Left hindlimb (tissue), 1 donor: ENCODE measurements at places on chromosomes 16 and 17.

GRCh38 chr17:78200451-78200850 is 13.3 kb downstream of the AFMID start:
- no peak for DNase-seq

- no peak for DNase-seq
These were observed 6.5 kb downstream of the GFAP start for GRCh38 chr17:44908761-44909326.

- no peak for DNase-seq
These were observed 11.7 kb downstream of the GPRC5B start for GRCh38 chr16:19872935-19873334.

GRCh38 chr17:35866341-35866950 is 2.2 kb downstream of the HEATR9 start:
- DNase-seq: no peak

- no peak for DNase-seq
These were observed 3.1 kb downstream of the EFNB3 start for GRCh38 chr17:7707858-7708750.

DNA sequence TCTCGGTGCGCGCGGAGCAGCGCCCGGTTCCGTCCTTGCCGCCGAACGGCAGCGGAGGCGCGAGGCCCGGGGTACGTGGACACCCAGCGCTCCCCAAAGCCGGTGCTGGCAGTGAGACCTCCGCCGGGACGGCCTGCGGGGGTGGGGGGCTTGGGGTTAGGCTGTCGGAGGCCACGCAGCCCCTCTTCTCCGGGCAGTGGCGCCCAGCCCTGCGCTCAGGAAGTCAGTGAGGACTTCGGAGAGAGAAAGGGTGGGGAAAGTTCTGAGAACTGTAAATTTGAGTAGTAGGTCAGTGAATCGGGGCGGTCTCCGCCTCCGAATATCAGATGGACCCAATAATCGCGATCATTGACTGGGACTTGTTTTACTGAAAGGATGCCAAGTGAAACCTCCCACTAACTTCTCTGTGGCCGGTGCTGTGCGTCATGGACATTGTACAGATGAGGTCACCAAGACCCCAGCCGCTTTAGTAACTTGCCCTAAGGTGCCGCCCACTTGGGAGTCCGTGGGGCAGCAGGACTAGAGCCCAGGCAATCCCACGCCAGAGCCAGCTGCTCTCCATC is 468 bp downstream of the IL4R start:
- DNase-seq: peak; percentile 64

DNA sequence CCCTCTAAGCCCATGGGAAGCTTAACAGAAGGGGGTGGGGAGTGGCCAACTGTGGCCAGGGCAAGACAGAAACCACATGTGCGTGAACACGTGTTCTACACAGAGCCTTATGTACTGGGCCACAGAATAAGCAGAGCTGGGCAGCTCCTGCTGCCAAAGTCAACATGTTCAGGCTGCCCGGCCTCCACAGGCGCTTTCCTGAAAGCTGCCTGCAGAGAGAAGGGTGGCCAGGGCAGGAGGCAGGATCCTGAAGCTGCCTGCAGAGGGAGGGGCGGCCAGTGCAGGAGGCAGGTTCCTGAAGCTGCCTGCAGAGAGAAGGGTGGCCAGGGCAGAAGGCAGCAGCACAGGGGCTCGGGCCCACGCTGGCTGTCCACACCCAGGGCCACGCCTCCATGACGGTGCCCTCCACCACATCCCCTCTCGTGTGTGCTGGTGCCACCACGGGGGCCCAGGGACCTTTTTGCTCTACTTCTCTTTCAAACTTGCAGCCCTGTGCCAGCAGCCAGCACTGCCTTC is 79.5 kb downstream of the ANKRD11 start:
- peak; percentile 80 for DNase-seq

- no peak for DNase-seq
These were observed 2.2 kb upstream of the ICAM2 start for GRCh38 chr17:64022611-64023063.

DNA sequence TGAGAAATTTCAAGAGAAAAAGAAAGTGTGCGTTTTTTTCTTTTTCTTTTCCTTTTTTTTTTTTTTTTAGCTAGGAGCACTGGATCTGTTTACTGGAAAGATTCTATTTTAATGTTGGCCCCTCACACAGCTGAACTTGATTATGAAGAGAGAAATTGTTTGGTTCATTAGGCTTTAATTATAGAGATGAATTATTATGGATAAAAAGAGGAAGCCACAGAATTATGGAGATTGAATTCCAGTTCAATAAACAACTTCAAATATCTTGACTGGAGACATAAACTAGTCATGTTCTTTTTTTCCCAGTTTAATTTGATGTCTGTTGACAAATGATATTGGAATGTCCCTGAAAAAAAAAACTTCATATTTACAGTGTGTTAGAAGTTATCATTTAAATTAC is 152.0 kb upstream of the HS3ST3A1 start:
- DNase-seq: no peak

DNA sequence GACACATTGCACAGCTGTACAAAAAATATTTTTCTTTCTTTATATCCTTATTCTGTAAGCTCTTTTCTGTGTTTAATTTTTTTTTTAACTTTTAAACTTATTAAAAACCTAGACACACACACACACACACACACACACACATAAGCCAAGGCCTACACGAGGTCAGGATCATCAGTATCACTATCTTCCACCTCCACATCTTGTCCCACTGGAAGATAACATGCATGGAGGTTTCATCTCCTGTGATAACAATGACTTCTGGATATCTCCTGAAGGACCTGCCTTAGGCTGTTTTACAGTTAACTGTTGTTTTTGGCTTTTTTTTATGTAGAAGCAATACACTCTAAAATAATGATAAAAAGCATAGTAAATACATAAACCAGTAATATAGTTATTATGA is 71.2 kb downstream of the TNRC6C start:
- no peak for DNase-seq

GRCh38 chr16:64951193-64951592 is 170.7 kb downstream of the CDH11 start:
- no peak for DNase-seq

DNA sequence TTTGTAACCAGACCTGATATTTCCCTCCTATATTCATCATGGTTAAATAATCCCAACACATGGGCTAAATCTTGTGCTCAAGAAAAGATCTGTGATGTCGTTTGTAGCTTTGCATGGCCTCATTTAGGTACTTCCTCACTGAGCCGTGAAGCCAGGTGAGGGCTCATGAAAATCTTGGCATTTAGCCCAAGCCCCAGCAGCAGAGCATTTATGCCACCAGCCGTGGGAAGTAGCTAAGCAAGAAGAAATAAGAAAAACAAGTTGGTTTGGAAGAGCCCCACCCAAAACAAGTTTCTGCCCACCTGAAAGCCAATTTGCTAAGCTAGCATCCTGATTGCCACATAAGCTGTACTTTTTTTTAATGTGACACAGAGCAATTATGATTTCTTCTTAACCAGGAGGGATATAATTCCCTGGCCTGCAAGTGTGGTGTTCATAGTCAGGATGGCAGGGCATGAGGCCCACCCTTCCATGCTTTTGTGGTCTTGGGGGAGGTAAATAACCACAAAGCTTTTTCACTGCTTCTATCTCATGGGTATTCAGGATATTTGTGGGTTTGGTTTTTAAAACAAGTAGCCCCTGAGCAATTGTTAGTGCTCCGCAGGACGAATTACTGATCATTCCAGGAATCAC is 10.5 kb downstream of the TMIGD1 start:
- DNase-seq: no peak

GRCh38 chr17:42623732-42624596 is 14.5 kb downstream of the TUBG1 start:
- no peak for DNase-seq

- peak; percentile 13 for DNase-seq
These were observed 11.0 kb downstream of the PRSS27 start for GRCh38 chr16:2708955-2709587.

- DNase-seq: no peak
These were observed 253.8 kb upstream of the PMFBP1 start for GRCh38 chr16:72425571-72426341.

- no peak for DNase-seq
These were observed 496.0 kb downstream of the MAF start for GRCh38 chr16:79104567-79104966.

GRCh38 chr17:19574956-19575355 is 41.3 kb downstream of the SLC47A1 start:
- no peak for DNase-seq

DNA sequence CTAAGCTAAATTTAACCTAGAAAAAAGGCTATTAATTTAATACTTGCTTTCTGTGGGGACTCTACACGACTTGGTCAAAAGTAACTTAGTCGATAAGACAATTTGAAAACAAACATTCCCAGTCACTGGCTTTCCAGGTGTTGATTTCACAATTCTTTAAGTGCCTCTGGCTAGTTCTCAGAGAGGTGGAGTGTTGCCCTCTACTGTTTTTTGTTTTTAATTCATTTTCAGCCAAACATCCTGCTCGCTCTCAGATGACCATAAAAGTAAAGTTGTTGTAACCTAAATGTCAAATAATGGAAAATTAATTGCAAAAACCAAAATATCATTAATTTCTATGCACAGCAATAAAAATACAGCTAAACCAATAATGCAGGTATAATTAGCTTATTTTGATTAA is 107.1 kb downstream of the MYO1D start:
- DNase-seq: no peak

GRCh38 chr16:55297910-55298479 is 26.0 kb upstream of the IRX6 start:
- DNase-seq: no peak

- no peak for DNase-seq
These were observed 8.1 kb upstream of the CCL18 start for GRCh38 chr17:36055921-36056520.

GRCh38 chr17:58394534-58395223 is 22.7 kb downstream of the RNF43 start:
- no peak for DNase-seq

GRCh38 chr17:81948635-81949378 is 1.8 kb upstream of the MYADML2 start:
- no peak for DNase-seq

GRCh38 chr16:79801646-79802045 is 201.1 kb upstream of the MAF start:
- no peak for DNase-seq

- DNase-seq: no peak
These were observed 2.1 kb downstream of the FMNL1 start for GRCh38 chr17:45223539-45224528.

- no peak for DNase-seq
These were observed 13.3 kb downstream of the SOCS1 start for GRCh38 chr16:11242658-11243057.

GRCh38 chr17:56786989-56787482 is 46.7 kb downstream of the C17orf67 start:
- no peak for DNase-seq

DNA sequence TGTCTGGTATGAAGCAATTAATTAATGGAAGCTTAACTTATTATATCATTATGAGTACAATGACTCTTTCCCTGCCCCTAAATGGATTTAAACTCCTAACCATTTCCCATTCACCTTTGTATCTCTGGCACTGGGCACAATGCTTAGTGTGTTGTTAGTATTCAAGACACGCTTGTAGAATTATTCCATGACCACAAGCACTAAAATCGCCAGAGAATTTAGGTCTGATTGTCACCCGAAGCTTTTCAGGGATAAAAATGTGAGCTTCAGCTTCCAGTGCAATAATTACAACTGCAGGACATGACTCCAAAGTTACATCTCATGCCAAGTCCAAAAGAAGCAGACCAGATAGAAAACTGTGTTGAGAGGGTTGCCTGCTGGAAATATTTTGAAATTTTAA is 101.6 kb downstream of the CDH8 start:
- no peak for DNase-seq

DNA sequence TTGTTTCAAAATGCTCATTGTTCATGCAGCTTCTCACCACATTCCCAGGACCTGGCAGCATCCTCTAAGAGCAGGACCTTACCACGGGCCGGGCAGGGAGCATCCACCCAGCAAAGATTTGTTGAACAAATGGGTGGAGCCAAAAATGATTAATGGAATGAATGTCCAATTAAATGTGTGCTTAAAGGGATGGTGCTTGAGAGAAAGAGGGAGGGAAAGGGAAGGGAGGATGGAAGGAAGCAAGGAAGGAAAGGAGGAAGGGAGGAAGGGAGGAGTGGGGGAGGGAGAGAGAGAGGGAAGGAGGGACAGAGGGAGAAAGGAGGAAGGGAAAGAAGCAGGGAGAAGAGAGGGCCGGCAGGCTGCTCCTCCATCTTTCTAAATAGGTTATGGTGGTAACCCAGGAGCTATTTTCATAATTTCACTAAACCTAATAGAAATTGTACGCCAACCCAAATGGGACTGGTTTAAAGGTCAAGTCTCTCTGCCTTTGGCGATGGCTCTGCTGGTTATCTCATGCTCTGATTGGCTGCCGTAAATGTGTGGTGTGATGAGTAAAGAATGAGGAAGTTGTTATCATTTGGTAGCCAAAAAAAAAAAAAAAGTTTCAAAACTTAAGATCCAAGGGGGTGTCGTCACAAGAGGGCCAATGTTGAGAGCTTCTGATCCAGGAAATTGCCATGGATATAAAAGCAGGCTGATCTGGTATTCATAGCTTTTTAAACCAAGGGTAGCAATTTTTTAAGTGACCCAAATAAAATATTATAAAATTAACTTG is 126.7 kb upstream of the FOXF1 start:
- no peak for DNase-seq

DNA sequence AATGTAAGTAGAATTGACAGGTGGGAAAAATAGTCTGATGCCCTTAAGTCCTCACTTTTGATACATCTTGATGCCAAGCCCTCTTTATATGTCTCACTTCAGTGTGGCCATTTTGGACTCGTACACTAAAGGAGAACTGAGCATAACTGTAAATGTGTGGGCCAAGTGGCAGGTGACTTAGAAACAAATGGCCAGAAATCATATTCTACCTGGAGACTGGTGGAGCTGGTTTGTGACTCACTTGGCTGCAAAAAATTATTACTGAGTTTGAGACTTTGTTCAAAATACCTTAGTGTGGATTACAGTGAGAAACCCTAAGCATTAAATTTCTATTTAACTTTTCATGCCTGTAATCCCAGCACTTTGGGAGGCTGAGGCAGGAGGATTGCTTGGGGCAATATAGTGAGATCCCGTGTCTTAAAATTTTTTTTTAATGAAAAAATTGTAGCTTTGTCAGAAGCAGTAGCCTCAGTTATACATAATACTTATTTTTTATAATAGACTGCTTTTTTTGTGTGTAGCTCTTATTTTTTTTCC is 5.0 kb downstream of the HAPSTR1 start:
- no peak for DNase-seq

DNA sequence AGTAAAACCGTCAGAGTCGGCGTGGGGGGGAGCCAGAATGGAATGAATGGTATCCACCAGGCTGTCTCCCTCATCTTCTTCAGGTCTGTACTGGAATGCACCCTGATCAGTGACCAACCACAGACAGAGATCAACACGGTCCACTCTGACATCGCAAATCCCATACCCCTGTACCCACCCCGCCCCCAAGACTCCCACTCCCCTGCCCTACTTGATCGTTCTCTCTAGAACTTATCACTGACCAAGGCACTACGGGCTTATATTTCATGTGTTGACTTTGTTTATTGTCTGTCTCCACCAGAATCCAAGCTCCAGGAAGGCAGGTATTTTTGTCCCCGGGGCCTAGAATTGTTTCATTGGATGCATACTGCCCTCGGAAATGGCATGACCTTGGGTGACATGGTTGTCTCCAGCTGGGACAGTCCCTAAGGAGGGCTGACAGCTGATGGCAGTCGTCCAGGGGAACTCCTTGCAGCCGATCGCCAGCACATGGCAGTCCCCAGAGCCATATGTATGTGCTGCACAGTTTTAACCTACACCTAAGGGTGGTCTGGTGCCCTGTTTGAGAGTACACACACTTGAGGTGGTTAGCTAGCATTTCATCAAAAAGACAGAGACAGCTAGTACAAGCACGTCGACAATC is 526 bp upstream of the MFSD6L start:
- DNase-seq: no peak
